HepG2 (cell line): ENCODE measurements at places on chromosomes 5 and 9. TPM values are rescaled to one million over a fixed set of nuclear protein-coding genes. Genes with fewer than 3 reads are reported as not detected.

Gene MAMDC2
- total RNA-seq: not detected in 2 replicates

DNA sequence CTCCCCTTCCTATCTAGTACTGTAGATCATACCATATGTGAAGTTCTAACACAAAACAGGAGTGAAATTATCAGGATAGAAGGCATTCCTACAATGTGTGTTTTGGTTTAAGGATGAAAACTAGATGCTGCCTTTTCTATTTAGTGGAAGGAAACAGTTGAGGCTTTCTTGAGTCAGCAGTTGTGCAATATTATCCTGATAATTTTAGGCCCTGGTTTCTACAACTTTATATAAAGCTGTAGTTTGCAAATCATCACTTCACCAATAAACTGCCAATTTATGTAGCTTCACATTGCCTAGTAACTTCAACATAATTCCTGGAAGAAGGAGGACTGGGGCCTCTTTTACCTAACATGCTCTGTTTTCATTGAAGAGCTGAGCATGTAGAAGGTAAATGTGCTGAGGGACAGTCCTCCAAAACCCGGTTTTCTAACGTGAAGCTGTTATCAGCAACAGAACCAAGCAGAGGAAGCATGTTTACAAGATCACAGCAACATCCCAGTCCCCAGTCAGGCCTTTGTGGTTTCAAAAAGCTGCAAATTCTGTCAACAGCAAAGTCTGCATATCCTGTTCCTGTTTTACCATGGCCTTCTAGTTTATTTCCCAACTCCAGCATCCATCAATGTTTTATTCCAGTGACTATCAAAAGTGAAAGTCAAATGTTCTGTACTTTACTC lies 513.4 kb upstream of the MEF2C start:
- no peak overlapping the region for H3K4me3 ChIP-seq
- no peak overlapping the region for H3K27ac ChIP-seq
- H3K4me1 ChIP-seq: no peaks in the 10 kb centered on the region
- no peaks in the 10 kb centered on the region for H3K27me3 ChIP-seq

- H3K4me1 ChIP-seq: peaks cover 93% of the 10 kb centered on the region
- peak overlapping the region; percentile 87 for H3K27ac ChIP-seq
- H3K27me3 ChIP-seq: no peaks in the 10 kb centered on the region
- no peaks in the 10 kb centered on the region for H3K36me3 ChIP-seq
- peak overlapping the region; percentile 48 for H3K4me3 ChIP-seq
- DNase-seq: peak; percentile 99
These were observed 19.1 kb upstream of the KIF12 start for GRCh38 chr9:114117996-114118830.

Gene TAS2R1
- not detected in 2 replicates for total RNA-seq

- H3K27me3 ChIP-seq: no peaks in the 10 kb centered on the region
- H3K27ac ChIP-seq: no peak overlapping the region
- H3K4me3 ChIP-seq: no peak overlapping the region
- no peaks in the 10 kb centered on the region for H3K36me3 ChIP-seq
- no peak for DNase-seq
These were observed 456.5 kb upstream of the CDH9 start for GRCh38 chr5:27494887-27495286.

GRCh38 chr5:160843240-160843639 lies 8.8 kb downstream of the ATP10B start:
- H3K36me3 ChIP-seq: no peaks in the 10 kb centered on the region
- no peak overlapping the region for H3K4me3 ChIP-seq
- no peaks in the 10 kb centered on the region for H3K27me3 ChIP-seq
- no peak for DNase-seq
- H3K4me1 ChIP-seq: no peaks in the 10 kb centered on the region

Gene WWC1
- total RNA-seq: 17.3 and 17.9 TPM in 2 replicates

DNA sequence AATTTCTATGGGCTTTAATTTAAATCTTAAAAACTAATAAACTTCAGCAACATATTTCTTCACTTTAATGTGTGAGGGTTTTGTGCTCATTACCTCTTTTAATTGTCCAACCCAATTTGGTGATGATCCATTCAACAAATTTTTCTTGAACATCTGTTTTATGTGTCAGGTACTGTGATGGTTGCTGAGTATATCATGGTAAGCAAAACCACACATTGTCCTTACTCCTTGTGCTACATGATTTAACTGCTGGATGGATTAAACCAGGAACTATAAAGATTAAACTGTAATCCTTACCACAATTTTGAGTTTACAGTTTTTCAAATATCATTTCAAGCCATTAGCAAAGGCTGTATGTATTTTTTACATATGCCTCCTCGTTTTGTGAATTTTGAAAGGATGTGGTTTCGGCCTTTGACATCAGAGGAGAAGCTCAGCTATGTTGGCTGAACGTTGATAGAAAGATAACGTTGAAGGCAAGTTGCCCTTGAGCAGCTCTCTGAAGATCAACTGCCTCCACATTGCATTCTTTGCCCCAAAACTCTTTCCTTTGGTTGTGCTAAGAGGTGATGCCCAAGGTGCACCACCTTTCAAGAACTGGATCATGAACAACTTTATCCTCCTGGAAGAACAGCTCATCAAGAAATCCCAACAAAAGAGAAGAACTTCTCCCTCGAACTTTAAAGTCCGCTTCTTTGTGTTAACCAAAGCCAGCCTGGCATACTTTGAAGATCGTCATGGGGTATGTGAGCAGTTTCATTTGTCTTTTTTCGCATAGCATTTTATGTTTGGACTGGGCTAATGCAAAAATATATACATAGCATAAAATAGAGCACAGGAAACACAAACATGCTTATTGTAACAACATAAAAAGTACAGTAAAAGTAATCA lies at the start of gene ITK:
TSS of gene ITK (plus strand) at position 467 of the 891 bp plus-strand sequence. CDS start at position 605, 138 bp downstream.
- DNase-seq: no peak
- H3K36me3 ChIP-seq: no peaks in the 10 kb centered on the region
- H3K4me3 ChIP-seq: no peak within 1 kb of the TSS
- H3K4me1 ChIP-seq: no peaks in the 10 kb centered on the region

Gene PITX1
- 13.1 and 20.2 TPM in 2 replicates for total RNA-seq

- no peaks in the 10 kb centered on the region for H3K4me1 ChIP-seq
- no peaks in the 10 kb centered on the region for H3K27me3 ChIP-seq
- no peak overlapping the region for H3K4me3 ChIP-seq
- no peaks in the 10 kb centered on the region for H3K36me3 ChIP-seq
These were observed 54.3 kb downstream of the TSTD2 start for GRCh38 chr9:97578846-97579245.

DNA sequence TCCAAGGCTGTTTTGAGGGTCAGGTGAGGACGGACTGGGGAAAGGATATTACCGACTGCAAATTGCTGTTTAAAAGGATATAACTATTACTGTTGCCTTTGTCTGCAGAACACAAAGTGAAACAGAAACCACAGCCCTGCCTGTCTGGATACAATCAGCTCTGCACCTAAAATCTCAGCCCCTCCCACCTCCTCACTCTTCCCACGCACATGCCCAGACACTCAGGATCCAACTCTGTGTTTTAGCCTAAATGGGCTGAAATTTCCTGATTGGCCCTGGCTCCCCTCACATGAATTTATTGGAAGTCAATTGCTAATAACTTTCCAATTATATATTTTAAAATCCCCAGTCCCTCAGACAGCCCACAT lies 176.3 kb upstream of the PPP1R26 start:
- DNase-seq: no peak
- no peak overlapping the region for H3K27ac ChIP-seq
- peaks cover 72% of the 10 kb centered on the region for H3K27me3 ChIP-seq
- H3K4me1 ChIP-seq: no peaks in the 10 kb centered on the region

- H3K27me3 ChIP-seq: no peaks in the 10 kb centered on the region; the same call in 1 of the 2 replicates
- no peaks in the 10 kb centered on the region for H3K4me1 ChIP-seq
- H3K4me3 ChIP-seq: no peak overlapping the region
- no peak for DNase-seq
These were observed 211.7 kb downstream of the TLE1 start for GRCh38 chr9:81477669-81478068.

Gene FGF1
- not detected in 2 replicates for total RNA-seq

DNA sequence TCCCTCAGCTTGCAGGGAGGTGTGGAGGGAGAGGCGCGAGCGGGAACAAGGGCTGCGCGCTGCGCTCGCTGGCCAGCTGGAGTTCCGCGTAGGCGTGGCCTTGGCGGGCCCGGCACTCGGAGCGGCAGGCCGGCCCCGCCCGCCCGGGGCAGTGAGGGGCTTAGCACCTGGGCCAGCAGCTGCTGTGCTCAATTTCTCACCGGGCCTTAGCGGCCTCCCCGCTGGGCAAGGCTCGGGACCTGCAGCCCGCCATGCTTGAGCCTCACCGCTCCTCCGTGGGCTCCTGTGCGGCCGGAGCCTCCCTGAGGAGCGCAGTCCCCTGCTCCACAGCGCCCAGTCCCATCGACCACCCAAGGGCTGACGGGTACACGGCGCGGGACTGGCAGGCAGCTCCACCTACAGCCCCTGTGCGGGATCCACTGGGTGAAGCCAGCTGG lies 1516.4 kb downstream of the EFNA5 start:
- no peak overlapping the region for H3K27ac ChIP-seq
- H3K36me3 ChIP-seq: no peaks in the 10 kb centered on the region
- H3K27me3 ChIP-seq: no peaks in the 10 kb centered on the region
- H3K4me1 ChIP-seq: no peaks in the 10 kb centered on the region
- H3K4me3 ChIP-seq: no peak overlapping the region

GRCh38 chr5:173204185-173204979 lies 30.6 kb downstream of the NKX2-5 start:
- no peaks in the 10 kb centered on the region for H3K36me3 ChIP-seq
- DNase-seq: peak; percentile 42
- H3K27me3 ChIP-seq: peaks cover 1% of the 10 kb centered on the region
- no peak overlapping the region for H3K4me3 ChIP-seq
- H3K27ac ChIP-seq: no peak overlapping the region

GRCh38 chr5:137737349-137738131 lies 1.7 kb upstream of the KLHL3 start:
- H3K27ac ChIP-seq: no peak overlapping the region
- peaks cover 38% of the 10 kb centered on the region for H3K27me3 ChIP-seq
- no peak for DNase-seq
- no peaks in the 10 kb centered on the region for H3K36me3 ChIP-seq
- no peak overlapping the region for H3K4me3 ChIP-seq
- peaks cover 35% of the 10 kb centered on the region for H3K4me1 ChIP-seq

Gene ABHD17B
- 22.0 and 25.2 TPM in 2 replicates for total RNA-seq

Gene EPB41L4A
- total RNA-seq: 0.07 TPM in 1 of 2 replicates, not detected in the other

GRCh38 chr9:137429974-137430722 lies 7.0 kb downstream of the NOXA1 start:
- H3K27ac ChIP-seq: no peak overlapping the region
- H3K4me3 ChIP-seq: no peak overlapping the region
- no peak for DNase-seq
- peaks cover 3% of the 10 kb centered on the region; the same call in 1 of the 2 replicates for H3K4me1 ChIP-seq

GRCh38 chr5:82314964-82315758 lies 37.0 kb upstream of the RPS23 start:
- no peaks in the 10 kb centered on the region for H3K27me3 ChIP-seq
- no peak for DNase-seq
- H3K4me1 ChIP-seq: no peaks in the 10 kb centered on the region
- no peak overlapping the region for H3K27ac ChIP-seq
